ENCODE measurements at places on chromosomes 11 and 22.

DNA sequence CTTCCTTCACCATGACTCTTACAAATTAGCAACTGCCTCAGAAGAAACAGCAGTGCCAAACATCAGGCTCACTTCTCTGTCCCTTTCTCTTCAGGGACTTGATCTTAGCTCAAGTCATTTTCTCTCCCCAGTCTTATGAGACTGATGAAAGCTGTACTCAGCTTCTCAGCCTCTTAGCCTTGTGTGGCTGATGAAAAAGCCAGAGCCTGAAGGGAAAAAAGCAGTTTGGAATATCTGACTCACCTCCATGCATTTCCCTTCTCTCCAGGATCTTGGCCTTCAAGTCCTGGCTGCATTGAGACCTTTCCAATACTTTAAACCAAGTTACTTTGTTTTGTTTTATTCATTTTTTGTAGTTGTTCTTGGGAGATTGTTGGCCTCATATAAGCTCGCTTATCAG is 195.9 kb downstream of the SPON1 start:
- no peak for DNase-seq

DNA sequence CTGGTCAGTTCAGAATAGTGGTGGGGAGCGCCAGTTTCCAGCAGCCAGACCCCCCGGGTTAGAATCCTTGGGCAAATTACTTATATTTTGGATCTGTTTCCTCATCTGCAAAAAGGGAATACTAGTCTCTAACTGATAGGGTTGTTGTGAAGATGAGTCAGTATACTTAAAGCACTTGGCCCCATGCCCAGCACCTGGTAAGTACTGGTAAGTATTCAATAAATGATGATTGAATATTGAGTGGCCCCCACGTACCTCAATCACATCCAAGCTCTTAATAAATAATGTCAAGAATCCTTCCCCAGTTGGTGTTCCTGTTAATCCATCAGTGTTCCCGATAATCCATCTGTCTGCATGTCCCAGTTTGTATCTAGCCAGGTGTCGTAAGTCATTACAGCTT is 12.1 kb downstream of the ACP2 start:
- no peak for DNase-seq

- no peak for DNase-seq
Measured at GRCh38 chr11:88327462-88328143, 9.9 kb downstream of the CTSC start.

DNA sequence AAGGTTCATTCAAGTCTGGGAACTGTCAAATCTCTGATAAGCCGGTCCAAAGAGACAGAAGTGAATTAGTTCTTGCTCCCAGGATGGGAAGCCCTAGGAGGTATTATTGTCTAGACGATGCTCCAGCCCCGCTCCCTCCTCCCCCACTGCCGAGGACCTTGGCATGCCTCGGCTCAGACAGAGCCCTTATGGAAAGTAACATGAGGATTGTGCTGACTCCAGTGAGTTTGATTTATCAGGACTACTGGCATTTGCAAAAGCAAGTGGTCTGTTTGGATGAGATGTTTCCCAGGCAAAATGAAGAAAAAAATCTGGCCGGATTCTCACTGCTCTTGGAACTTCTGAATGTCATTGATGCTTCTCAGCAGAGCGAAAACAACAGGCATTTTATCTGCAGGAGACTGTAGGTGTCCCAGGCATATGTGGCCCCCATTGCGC is 341.0 kb downstream of the ETS1 start:
- DNase-seq: no peak

DNA sequence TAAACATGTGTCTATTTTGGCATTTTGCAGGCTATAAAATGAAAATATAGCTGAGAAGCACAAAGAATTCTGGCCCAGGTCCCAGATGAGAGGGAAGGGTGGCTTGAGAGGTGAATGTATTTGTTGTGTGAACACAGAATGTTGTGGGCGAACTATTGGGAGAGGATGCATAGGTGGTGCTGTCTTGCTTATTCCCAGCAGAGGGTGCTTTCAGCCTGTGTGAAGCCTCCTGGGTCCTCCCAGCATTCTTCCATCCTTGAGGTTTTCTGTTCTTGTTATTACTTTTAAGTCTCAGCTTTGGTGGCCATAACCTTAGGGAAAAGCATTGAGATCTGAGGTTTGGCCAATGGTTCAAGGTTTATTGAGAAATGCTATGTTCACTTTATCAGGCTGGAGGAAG is 108.7 kb upstream of the SNX19 start:
- no peak for DNase-seq

- no peak for DNase-seq
Measured at GRCh38 chr11:110071197-110071596, 22.0 kb upstream of the ZC3H12C start.

DNA sequence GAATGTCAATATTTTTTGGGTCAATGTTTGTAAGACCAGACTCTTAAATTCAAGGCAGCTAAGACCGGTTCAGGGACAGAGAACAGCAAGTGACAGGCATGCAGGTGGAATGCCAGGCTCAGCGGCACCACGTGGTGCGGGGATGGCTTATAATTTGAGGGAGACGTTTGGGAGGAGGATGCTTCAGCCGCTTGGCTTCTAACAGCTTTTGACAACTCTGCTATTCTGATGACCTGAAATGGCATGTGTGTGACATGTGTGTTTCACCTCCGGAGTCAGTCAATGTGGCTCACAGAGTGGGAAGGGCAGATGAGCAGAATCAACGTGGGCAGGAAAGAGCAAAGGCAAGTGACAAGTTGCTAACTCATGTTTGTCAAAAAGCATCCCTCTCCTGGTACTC is 228.3 kb downstream of the KIRREL3 start:
- no peak for DNase-seq

DNA sequence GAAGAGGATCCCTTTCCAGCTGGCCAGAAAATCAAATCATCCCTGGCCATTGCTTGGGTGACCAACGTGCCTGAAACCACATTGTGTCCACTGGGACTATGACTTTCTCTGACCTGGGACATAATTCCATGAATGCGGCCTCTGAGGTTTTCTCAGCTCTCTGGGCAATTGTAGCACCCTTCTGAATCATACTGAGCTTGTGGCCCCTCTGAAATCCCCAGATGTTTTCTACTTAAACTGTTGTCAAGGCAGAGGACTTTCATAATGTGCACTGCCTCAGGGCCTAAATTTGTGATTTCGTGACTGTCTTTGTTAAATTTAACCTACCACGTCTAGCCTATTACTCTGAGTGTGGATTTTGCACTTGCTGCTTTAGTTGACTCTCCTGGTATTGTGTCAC is 321.1 kb upstream of the PLET1 start:
- DNase-seq: no peak

GRCh38 chr11:106327134-106327533 is 249.7 kb downstream of the AASDHPPT start:
- no peak for DNase-seq

DNA sequence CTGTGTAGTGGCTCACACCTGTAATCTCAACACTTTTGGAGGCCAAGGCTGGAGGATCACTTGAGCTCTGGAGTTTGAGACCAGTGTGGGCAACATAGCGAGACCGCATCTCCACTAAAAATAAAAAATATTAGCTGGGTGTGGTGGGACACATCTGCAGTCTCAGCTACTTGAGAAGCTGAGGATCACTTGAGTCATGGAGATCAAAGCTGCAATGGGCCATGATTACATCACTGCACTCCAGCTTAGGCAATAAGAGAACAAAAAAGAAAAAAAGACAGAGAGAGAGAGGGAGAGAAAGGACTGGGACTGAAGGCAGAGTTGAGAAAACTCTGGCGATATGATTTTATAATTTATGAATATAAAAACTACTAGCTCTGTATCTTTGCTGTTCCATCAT is 473.1 kb downstream of the LRRC4C start:
- DNase-seq: no peak

DNA sequence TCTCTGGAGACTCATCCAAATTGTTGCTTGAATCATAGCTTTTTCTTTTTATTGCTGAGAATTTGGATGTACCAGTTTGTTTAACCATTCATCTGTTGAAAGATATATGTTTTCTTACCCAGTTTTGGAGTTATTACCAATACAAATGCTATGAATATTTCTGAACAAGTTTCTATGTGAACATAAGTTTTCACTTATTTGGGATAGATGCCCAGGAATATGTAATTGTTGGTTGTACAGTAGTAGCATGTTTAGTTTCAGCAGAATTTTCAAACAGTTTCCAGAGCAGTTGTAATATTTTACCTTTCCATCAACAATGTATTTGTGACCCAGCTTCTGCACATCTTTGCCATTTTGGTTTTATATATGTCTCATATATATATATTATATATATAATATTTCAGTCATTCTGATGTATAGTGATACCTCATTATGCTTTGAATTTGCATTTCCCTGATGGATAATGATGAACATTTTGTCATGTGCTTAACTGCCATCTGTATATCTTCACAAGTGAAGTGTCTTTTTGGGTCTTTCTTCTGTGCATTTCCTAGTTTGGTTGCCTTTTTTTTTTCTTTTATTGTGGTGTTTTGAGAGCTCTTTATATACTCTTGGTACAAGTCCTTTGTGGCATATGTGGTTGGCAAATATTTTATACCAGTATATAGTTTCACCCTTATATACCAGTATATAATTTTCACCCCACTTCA is 118.8 kb downstream of the LUZP2 start:
- DNase-seq: no peak

DNA sequence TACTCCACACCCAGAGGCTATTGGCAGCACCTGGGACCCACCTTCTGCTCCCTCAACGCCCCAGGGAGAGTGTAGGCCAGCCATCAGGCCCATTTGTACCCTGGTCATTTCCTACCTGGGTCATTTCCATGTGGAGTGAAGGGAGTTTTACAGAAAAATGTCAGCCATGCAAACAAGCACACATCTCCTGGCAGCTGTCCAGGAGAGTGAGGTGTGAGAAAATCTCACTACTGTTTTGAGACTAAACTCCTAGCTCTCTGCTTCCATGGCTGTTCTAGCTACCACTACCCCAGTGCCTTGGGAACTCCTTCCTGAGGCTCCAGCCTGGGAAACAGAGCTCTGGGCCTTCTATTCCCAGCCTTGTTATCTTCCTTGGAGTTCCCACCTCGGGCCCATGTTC is 2.8 kb upstream of the TMPRSS13 start:
- no peak for DNase-seq

- DNase-seq: no peak
Measured at GRCh38 chr11:3108183-3108721, 51.0 kb upstream of the CARS1 start.

- no peak for DNase-seq
Measured at GRCh38 chr11:95923439-95923727, 524 bp downstream of the MTMR2 start.

- no peak for DNase-seq
Measured at GRCh38 chr11:75813124-75813523, 1.9 kb upstream of the UVRAG start.
